ENCODE measurements at places on chromosomes 2 and 18.

DNA sequence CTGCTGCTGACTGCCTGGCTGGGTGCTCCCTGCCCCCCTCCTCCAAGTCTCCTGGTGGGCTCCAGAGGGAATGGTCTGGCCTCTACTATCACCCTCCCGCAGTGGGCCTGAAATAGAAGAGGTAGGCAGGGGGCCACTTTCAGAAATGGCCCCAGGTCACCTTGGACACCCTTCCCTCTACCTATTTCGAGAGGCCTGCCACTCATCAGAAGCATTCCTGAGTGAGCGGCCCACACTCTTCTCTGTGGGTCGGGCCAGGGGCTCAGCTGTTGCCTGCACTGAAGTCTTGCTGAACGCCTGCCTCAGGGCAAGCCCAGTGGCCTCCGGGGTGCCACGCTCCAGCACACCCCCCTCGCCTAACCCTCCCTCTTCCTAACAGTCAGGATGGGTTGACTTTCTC is 124.9 kb downstream of the TNS1 start:
- no peak for DNase-seq

GRCh38 chr18:21275645-21276044 is 33.6 kb downstream of the GREB1L start:
- no peak for DNase-seq

GRCh38 chr2:148218326-148219075 is 197.6 kb downstream of the MBD5 start:
- DNase-seq: no peak

DNA sequence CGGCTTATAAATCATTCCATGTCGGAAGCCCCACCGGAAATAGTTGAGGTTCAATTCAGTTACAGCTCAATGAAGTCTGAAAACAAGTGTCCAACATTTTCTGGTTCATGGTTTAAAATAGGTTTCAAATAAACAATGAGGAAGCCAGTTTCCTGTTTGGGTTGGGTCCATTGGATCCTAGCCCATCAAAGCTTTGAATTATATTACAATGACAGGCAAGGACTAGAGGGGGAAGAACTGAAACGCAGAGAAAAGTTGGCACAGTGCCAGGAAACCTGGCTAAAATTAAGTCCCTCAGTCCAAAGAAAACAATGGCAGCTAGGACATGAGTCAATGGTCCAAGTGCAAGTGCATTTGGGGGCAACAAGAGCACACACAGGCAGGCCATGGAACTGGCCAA is 32.0 kb downstream of the SLC14A1 start:
- no peak for DNase-seq

DNA sequence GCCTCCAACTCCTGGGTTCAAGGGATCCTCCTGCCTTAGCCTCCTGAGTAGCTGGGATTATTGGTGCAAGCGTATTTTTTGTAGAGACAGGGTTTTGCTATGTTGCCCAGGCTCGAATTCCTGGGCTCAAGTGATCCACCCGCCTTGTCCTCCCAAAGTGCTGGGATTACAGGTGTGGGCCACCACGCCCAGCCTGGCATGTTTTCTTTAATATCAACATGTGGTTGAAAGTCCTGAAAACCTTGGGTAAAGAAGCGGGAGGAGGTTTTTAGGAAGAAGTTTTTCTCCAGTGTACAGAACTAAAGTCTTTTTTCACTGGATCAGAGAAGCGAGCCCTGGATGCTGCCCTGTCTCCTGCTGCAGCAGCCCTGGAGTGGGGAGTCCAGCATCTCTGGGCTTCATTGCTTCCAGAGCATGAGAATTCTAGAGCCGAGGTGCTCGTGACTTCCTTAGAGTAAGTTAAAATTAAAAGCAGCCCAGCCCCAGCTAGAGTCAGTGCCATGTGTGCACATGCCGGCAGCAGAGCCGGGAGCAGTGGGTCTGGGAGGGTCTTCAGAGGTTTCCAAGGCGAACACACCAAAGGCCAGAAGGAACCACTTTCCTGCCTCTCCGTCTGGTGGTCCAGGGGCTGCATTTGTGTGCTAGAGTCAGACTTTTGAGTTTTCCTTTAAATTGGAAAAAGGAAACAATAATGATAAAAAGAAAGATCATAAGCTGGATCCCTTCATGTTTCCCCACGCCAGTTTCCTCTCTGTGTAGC is 31.2 kb downstream of the ITGB1BP1 start:
- DNase-seq: no peak

- no peak for DNase-seq
Observed at GRCh38 chr2:1867141-1867540, 122.8 kb upstream of the PXDN start.

GRCh38 chr2:908568-908967 is 42.1 kb upstream of the SNTG2 start:
- DNase-seq: no peak

DNA sequence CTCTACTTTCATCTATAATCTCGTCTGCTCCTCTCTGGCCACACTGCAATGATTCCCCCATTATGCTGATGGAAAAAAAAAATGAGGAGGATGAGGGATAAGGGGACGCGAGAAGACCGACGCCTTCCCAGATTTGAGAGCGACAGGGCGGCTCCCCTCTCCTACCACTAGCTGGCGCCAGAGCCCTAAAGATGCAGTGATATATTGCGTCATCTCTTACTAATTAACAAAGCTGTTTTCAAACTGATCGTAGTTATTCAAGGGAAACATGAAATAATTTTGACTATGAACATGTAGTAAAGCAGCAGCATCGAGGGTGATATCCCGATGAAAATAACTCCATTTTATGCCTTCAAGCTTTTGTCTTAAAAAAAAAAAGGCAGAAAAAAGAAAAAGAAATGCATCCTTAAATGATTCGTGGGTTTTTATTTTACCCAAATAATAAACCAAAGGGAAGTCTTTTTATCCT is 48.0 kb upstream of the HNRNPA3 start:
- DNase-seq: peak; percentile 73

GRCh38 chr2:219300022-219300421 is 9.2 kb downstream of the PTPRN start:
- no peak for DNase-seq

DNA sequence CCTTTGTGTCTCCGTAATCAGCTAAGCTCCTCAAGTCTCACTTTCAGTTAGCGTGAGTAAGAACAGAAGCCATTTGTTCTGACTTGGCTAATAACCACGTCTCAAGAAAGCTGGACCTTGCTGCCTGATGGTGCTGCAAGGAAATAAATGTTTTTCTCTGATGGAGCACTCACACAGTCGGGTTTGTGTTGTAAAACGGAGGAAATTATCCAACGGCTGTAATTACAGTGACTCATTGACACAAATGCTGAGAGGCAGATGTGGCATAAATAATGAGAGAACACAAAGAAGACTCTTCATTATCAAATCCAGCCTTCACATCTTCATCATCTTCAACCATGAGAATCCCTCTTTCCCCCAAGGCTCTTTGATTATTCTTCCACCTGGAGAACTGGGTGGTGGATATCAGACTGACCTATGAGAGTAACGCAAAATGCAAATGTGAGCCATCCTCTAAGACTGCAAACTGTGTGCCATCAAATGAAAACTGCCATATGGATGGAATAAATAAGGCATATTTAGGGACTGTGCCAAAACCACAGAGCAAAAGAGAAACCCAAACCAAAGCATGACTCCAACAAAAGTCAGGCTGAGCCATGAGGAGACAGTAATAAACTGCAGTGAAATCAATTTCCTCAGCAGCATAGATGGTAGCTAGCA is 252.6 kb downstream of the RND3 start:
- DNase-seq: no peak

DNA sequence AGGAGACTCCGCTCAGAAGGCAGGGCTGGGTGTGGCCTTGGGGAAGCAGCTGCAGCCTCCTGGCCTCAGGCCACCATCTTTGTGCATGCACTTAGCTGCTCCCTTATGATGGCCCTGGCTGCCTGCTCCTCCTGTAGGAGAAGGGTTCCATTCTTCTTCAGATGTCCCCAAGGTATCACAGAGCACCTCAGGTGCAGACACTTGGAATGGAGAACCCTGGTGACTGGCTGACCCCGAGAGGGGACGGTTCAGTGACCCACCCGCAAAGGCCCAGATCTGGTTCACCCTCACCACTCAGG is 9.6 kb downstream of the GPAT2 start:
- DNase-seq: no peak

DNA sequence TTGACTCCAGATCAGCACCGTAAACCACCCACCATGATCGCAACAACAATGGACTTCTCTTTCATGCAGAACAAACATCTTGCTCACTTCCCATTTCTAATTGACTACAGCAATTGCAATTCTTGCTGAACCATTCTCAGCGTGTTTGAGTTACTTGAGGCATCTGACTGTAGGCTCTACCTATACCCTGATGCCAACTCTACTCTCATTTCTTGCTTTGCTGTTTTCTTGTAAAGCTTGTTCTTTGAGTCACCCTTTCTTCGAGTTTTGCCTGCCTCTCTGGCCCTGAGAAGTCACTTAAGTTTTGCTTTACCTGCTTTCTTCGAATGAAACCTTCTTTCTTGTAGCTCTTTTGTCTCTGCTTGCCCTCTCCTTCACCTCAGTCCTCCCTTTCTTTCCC is 160.5 kb upstream of the RND3 start:
- DNase-seq: no peak

DNA sequence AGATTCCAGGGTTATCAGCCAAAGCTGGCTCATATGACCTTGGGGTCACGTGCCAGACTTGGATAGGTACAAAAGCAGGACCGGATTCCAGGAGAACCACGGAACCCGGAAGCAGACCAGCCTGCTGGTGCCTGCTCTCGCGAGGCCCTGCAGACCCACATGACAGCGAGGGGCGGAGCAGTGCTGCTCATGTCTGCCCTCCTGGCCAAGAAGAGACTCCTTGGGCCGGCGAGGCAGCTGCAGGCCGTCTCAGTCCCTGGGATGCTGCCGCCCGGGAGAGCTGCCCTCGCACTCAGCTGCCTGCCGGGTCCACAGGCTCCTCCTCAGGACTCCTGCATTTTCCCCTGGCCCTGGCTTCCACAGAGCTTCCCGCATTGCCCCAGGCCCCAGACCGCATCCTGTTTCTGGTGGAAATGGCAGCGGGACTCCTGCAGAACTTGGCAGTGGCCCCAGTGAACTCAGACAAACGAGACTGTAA is 739.5 kb downstream of the SOCS6 start:
- DNase-seq: no peak

DNA sequence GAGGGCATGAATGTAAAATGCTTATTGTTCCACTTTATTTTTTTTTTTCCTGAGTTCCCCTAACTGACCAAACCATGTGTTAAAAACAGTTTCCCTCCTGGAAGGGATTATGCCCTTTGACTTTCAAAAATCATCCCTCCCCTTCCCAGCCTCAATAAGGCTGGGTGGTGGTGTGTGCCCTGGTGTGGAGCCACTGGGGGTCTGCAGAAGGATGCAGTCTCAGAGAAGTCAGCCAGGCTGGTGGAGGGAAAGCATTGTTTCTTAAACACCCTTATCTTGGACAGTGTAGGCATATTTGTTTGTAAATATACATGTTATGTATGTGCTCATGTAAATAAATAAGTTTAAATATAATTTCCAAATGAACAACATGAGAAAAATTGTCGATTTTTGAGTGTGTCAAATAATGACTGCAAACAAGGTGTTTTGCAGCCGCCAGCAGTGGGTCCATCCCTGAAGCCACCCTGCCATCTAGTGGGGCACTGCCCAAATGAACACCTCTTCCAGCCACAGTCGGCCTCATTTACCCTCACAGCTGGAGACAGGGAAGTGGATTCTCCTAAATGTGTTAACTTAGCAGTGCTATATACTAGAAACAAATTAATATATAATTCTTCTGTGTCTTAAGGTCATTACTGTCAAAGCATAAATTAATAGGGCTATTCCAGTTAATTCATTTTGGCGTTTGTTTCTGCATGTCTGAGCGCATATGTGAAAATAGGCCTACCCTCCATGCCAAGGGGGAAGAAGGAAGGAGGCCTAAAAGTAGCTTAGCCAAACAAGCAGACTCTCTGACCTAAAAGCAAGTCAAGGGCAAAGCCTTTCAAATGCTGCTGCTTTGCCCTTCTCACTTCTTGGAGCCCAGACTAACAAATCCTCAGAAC is 209.6 kb upstream of the PIK3C3 start:
- no peak for DNase-seq

Measured in CD4-positive, alpha-beta T cell (primary cell).